ENCODE measurements at places on chromosomes 2 and 18.

- no peak for DNase-seq
These were observed 4.4 kb downstream of the ANKRD44 start for GRCh38 chr2:197306024-197306695.

DNA sequence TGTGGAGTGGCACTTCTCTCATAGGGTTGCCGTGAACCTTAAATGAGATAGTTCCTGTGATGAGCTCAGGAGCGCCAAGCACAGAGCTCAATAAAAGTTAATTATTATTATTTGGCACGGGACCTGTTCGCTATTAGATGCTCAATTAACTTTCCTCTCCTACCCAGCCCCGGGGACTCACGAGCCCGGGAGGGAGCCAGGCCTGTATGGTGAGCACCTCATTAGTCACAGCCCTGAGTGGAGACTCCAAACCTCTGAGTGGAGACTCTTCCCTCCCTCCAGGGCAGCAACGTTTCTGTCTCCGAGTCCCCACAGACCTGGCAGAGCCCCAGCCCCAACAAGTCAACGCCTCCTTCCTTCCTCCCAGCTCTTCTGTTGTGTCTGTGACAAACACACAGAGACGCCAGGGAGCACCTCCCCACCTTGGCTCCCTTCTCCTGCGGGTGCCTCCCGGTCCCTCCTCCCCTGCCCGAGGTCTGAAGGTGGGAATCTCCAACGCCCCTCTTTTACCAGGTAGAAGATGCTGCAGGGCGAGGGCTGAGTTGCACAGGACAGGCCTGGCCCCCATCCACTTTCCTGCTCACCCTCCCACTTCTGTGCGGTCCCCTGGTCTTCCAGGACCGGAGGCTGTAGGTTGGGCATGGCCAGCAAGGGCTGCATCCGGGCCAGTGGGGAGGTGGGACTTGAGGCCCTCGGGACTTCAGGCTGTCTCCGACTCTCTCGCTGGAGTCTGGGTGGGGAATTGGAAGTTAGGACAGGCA, 52.7 kb upstream of the ODC1 start:
- DNase-seq, result no peak

DNA sequence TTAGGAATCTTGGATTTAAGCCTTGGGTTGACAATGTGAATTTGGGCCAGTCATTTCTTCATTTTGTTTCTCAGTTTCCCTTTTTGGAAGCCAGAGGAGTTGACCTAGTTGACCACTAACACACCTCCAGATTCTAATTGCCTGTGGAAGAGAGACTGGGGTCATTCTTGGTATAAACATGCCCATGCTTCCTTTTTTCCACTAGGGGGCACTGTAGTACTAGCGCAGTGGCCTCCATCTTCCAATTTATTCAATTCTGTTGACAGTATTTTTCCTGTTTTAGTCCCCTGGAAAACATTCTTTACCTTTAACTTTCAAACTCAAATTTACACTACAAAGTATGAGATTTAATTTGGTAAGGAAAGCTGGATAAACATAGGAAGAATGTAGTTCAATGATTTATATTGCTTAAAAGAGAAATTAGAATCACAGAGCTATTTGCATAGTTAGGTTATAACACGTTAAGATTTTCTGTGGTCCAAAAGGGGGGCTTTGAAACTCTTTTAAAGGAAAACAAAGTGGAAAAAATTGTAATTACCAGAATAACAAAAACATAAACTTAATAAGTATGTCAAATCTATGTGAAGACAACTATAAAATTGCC, 57.5 kb upstream of the AGPS start:
- DNase-seq, result no peak

GRCh38 chr2:70094171-70094977, 7.1 kb downstream of the PCBP1 start:
- no peak for DNase-seq

DNA sequence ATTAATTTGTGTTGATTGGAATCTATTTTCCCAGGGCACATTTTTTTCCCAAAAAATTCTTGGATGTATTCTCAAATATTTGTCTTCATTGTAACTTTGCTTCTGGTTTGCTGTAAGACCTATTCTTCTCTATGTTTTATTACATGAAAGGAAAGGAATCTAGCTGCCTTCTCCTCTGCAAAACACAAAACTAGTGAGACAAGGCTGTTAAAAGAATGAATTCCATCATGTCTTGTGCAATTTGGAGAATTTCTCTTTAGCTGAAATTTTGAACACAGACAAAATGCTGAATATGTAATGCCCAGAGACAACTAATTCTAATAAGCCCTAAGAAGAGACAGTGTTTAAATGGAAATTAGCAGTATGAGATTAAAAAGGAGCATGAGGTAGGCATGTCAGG, 275.9 kb downstream of the CDH20 start:
- no peak for DNase-seq

DNA sequence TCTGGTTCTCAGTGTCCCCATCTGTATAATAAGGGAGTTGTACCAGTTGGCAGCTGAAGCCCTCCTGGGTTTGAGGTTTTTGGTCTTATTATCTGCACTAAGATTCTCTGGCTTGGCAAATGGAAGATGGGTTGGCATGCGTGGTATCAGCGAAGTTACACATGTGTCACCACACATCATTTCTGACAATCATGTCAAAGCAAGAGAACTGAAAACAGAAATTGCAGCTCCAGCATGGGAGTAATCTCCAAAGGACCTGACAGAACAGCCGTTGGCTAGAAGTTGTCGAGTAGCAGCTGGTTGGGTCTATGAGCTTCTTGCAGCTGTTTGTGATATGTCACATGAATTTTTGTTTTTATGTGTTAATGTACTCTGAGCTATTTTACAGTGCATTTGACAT, 317.4 kb downstream of the SLC4A3 start:
- DNase-seq, result no peak

DNA sequence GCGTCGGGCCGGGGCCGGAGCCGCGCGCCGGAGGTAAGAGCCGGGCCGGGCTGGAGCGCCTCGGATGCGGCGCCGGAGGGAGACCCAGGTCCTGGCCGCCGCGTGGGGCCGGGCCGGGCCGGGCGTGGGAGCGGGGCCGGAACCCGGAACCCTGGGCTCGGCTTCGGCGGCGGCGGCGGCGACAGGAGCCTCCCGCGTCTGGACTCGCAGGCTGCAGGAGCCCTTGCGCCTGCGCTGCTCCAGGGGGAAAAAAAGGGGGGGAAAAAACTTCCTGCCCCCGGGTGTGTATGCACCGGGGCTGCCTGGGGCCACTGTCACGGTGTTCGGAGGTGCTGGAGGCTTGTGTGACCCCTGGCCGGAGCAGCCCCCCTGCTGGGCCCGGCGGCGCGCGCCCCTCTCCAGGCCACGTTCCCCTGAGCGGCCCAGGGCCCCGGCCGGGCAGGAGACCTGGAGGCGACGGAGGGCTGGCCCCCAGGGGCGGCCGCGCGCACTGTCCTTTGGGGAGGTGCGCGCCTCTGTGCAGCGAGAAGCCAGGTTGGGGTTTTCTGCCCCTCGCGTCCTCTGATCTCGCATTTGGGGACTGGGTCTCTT, 864 bp downstream of the KLHL29 start:
- no peak for DNase-seq

DNA sequence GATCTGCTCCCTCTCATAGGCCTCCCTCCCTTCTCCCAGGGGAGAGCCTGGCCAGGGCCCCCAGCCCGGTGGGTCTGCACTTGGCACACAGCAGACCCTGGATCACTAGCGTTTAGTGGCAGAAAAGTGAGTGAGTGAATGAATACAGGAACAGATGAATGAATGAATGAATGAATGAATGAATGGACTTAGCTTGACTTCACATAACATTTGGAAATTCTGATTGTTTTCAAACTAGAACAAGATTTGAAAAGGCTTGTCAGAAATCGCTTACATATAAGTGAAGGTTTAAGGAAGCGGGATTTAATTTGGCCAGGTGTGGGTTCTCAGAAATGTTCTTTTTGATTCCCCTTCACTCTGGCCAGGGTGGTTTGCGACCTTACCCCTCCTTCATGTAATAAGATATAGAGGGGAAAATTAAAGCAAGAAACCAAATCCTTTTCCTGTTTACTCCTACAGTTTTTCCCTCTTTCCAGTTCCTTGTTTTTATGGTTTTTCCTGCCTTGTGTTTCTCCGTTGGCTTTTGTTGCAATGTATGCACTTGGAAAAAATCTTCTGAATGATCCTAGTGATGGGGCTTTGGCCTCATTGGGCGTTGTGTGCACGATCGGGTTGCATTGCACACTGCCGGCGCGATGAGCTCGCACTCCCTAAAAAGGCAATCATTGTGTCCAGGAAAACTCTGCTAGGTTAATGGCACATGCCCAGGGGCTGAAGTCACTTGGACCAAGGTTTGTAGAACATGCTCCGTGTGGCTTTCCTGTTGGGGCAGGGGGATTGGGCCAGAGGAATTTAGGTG, 16.4 kb downstream of the LRRFIP1 start:
- no peak for DNase-seq

- DNase-seq, result no peak
These were observed 464.9 kb downstream of the CDH2 start for GRCh38 chr18:27712066-27712465.

DNA sequence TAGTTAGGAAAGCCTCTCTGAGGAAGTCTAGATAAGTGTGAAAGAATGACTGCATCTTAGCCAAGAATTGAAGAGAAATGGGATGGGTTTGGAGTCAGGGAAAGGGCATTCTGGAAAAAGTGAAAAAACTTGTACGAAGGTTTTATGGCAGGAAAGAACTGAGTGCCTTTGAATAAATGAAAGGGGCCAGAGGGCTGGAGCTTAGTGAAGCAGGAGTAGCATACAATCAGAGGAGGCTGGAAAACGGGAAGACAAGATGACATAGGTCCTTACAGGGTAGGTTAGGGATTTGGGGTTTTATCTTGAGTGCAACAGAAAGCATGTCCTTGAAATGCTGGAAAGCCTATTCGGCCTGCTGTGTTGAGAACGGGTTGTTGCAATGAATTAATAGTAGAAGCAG, 152.6 kb upstream of the RND3 start:
- DNase-seq, result no peak
